Activated effector memory CD4-positive, alpha-beta T cell treated with Interleukin-2 at 50 U/mL for 16 hours (primary cell): ENCODE measurements at places on chromosomes 4 and X.

- no peak for DNase-seq
These were observed 93.2 kb upstream of the AP1S2 start for GRCh38 chrX:15947648-15948317.

DNA sequence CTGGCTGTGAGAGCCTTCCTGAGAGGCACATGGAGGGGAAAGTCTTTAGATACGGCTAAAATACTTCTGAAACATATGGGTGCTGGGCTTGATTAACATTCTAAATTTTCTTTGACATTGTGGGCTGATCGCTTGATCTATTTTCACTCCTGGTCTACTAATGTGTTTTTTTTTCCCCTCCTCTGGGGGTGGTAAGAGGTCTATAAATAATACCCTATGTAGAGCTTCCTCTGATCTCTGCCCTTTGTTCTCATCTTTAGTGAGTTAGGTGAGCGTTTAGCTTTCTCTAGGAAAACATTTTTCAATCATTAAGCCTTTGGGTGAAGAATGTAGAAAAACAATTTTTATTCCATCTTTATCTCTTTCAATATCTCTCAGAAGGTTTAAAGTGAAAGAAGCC, 9.8 kb downstream of the SLC4A4 start:
- no peak for DNase-seq

- DNase-seq, result no peak
These were observed 44.7 kb downstream of the GPRASP3 start for GRCh38 chrX:102765217-102765616.

GRCh38 chr4:24434241-24434640, 150.1 kb downstream of the DHX15 start:
- no peak for DNase-seq

- no peak for DNase-seq
These were observed 47.5 kb downstream of the RAPGEF2 start for GRCh38 chr4:159150396-159150795.

DNA sequence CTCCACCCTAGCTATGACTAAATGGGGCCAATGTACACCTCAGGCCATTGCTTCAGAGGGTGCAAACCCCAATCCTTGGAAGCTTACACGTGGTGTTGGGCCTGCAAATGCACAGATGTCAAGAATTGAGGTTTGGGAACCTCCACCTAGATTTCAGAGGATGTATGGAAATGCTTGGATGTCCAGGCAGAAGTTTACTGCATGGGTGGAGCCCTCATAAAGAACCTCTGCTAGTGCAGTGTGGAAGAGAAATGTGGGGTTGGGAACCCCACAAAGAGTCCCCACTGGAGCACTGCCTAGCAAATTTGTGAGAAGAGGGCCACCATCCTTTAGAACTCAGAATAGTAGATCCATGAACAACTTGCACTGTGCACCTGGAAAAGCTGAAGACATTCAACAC, 284.1 kb downstream of the ANTXR2 start:
- DNase-seq, result no peak

DNA sequence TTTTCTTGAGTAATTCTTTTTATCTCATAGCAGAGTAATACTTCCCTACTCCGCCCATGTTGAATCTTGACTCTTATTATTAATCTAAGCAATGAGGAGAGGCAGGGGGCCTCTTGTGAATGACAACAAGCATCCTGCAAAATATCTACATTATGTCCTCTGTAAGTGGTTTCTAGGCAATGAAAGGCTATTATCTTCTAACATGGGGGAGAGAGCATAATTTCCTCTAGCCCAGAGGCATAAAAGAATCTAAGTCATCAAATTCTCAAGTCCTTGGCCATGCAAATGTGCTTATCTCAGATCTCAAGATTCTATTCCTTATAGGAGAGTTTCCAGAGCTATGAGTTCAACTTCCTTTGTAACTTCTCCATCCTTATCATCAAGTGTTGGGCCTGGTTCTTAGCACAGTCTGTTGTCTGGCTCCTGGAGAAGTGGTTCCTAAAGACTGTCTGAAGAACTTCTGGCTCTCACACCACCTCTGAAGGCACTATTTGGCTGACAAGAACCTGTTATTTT, 423.1 kb upstream of the INTU start:
- DNase-seq, result no peak

DNA sequence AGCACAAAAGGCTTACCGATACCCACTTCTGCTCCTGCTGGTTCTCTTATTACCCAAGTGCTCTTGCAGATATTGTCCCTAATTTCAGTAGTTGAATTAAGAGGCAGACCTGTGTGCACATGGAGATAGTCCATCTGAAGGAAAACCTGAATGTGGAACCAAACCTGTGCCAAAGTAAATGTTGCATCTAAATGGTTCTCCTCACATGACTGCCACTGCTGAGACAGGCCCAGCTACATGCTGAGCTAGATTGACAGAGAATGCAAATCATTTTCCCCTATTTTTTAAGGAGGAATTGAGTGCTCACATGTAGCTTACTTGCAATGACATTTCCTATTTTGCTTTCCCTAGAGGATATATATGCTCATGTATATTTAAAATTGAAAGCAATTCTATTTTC, 609.1 kb upstream of the TECRL start:
- DNase-seq, result no peak

DNA sequence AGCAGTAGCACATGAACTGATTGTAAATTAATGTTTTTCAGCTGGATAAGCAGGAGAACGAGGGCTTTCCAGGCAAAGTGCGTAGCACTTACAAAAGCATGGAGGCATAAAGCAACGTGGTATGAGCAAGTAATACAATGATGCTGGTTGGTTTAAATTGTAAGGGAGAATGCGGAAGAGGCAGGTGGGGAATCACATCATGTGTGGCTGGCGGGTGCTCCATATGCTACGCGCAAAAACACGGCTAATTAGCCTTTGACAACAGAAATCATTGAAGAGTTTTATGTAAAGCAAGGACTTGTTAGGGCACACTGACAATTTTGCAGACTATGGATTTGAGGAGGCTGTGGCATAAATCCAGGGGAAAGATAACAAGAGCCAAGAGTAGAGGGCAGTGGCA, 14.6 kb downstream of the SYTL4 start:
- no peak for DNase-seq

DNA sequence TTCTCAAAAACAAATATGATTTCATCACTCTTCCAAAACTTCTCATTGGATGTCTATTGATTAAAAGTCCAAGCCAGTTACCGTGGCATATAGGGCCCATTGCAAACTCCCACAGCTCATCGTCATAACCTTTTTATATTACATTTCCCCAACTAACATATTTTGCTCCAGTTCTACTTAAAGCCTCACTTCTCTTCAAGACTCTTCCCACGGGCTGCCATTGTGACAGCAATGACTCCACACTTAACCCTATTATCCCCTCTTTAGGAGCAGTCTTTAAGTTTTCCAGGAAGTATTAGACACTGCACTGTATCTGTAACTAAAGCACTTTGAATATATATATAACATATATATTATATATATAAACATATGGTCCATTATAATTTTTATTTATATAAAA, 44.5 kb downstream of the DTHD1 start:
- no peak for DNase-seq

GRCh38 chr4:46974891-46975543, 18.4 kb downstream of the GABRA4 start:
- no peak for DNase-seq

DNA sequence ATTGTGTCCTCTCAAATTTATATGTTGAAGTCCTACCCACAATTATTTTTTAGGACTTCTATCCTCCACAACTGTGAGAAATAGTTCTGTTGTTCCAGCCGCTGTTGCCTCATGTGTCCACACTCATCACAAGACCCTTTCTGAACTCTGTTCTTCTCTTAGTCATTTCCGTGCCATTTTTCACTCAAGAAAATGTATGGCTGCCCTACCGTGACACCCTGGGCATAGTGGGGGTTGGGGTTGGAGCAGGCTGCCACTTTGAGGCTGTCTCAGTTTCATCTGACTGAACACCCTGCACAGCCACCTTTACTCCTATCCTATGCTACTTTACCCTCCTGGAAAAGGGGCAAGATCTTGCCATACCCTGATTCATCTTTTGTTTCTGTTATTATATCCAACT, 319.1 kb downstream of the TENM3 start:
- DNase-seq, result no peak

- no peak for DNase-seq
These were observed 62.9 kb downstream of the HAUS3 start for GRCh38 chr4:2178986-2179385.

DNA sequence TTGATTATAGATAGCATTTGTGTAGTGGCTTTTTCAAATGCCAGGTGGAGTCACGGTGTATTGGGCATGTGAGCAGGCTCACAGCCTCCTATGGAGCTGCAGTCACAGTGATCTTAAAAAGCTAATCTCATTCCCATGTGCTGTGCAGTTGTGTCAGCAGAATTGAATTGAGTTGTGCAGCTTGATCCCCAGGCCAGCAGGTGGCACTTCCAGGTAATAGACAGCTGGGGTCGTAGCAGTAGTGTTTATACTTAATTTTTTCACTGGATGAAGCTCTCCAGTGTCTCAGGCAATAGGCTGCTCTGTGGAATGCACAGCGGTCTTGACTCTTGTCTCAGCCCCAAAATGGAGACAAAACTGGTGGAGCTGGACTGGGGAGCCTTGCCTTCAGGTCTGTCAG, 1028.1 kb downstream of the SH3BGRL start:
- no peak for DNase-seq

GRCh38 chr4:138182838-138183426, 59.2 kb downstream of the SLC7A11 start:
- DNase-seq, result no peak

- DNase-seq, result no peak
These were observed 511.3 kb downstream of the TRIML1 start for GRCh38 chr4:188650516-188650915.

DNA sequence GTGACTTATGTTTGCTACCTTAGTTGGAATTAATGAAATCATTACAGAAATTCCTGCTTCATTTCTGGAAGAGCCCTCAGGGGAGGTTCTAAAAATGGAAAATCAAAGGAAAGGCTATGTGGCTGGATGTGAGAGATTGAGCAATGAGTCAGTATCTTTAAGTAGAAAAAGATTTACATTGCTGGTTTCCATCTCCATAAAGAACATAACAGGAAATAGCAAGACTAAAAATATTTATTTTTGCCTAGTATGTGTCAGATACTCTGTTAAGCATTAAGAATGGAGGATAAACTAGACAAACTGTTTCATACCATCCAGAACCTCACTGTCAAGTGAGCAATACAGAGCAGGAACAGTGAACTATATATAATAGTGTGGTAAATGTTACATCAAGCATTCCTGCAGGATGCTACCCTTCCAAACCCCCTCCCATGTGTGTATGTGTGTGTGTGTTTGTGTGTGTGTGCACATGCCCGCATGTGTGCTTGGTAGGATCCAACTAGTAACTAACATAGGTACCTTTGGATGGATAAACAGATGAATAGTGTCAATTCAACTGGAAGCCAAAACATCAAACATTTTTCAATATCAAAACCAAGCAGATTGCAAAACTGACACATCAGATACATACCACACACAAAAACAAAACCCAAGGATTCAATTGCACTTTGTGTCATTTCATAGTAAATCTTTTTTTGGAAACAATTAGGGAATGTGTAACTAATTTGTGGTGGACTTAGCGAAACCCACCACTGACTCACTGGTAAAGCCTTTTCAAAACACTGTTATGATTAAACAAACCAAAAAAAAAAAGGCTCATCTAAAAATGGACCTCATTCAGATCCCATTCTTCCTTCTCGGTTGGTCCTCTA, 223.4 kb downstream of the SHROOM3 start:
- DNase-seq, result no peak

- DNase-seq, result no peak
These were observed 78.0 kb downstream of the PRDM5 start for GRCh38 chr4:120844528-120844921.

DNA sequence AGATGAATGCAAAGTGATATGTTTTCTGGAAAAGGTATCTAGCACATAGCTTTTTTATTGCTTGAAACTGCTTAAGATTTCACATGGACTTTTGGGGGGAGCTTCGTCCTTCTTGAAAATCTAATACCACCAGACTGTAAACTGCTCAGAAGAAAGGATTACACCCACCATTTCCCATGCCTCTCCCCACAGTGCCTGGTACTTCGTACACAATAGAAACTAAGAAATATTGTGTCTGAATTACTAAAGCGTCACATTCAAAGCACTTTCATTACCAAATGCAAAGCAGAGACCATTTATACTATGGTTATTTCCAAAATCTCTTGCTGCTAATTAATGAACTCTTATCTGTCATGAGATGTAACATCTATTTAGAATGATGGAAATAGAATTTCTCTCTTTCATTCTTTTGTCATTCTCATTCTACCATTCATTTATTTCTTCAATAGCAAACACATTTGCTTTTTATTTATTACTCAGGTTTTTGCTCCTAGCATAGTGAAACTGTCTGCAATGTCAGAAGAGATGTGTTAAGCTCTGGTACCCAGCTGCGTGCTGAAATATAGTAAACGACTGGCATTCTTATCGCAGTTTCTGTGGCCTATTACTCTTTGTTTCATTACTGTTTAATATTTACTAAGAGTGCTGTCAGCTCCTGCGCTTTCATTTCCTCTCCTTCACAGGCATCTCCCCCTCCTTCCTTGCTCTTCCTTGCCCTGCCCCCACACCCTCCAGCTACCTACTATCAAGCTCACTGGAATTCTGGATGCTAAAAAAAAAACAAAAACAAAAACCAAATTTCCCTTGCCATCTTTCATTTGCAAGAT, 51.4 kb upstream of the RAPGEF2 start:
- no peak for DNase-seq

DNA sequence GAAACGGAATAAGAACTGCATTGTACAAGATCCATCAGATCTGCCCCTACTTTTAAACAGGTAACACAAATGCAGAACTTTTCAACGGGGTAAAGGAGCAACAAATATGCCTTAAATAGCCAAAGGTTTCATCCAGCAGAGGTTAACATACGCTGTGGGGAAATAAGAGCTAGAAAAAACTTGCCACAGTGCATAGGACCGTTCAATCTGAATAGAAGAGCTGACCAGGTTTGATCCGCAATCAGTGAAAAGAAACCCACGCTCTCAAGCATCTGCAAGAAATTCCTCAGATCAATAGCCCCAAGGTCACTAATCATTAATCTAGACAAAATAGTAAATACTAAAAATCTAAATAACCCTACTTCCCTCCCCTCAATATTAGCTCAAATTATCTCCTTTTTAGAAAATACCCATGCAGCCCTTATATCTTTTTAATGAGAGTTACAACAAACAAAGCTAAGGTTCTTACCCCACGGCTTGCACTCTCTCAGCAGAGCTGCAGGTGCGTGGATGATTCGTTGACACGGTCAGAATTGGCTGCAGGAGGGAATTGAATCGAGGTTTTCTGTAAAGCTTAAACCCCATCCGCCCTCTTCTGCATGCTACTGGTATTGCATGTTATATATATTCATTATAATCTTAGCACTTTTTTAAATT, at the start of gene TLR10:
Gene TLR10, minus strand, starts transcription at position 539 of the 657 bp plus-strand sequence. CDS start 7,400 bp downstream, outside the sequence.
- DNase-seq, result no peak

GRCh38 chr4:56311299-56311975, 75.9 kb downstream of the AASDH start:
- no peak for DNase-seq

- no peak for DNase-seq
These were observed 564.5 kb downstream of the ZNF674 start for GRCh38 chrX:45980726-45981125.

- no peak for DNase-seq
These were observed 4.2 kb upstream of the CDS1 start for GRCh38 chr4:84578540-84579402.
